ENCODE measurements at places on chromosomes 3 and 15. TPM values are rescaled to one million over a fixed set of nuclear protein-coding genes. Genes with fewer than 3 reads are reported as not detected.

GRCh38 chr3:143339451-143339850, 219.9 kb downstream of the CHST2 start:
- no peak for DNase-seq

DNA sequence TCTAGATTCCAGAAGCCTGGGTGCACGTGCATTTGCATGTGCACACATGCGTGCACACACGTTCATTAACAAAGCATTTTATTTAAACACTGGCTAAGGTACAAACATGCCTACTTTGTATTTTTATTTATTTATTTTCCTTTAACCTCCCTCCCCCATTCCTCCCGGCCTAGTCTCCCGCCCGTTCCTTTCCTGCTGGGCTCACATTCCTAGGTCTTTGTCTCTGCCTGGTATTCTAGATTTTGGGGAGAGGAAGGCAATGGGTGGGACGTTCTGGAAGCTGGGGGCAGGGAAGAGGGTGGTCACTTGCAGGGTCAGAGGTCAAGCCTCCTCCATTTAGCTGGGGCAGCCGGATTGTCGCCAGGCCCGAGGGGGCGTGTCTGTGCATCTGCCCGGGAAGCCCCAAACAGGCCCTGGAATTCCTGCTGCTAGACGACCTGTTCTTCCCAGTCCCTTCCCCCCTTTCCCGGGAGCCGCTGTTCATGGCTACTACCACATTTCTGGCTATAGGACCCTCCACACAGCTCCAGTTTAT, 51.8 kb downstream of the TRIM71 start:
- DNase-seq = no peak

DNA sequence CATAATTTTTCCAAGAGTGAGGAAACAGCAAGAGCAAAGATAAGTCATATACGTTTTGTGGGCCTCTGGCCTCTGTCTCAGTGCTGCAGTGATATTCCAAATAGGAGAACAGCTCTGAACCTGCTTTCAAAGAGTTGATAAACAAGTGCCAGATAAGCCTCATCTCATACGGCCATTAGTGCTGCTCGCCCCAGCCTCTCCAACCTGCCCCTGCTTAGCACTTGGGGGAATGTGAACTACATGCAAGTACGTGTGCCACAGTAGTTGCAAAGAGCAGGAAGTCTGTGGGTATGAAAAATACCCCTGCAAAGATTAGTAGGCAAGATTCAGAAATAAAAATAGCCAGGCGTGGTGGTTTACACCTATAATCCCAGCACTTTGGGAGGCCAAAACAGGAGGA, 14.0 kb downstream of the DAPK2 start:
- DNase-seq = no peak

- DNase-seq = no peak
These were observed 21.5 kb upstream of the TIMP4 start for GRCh38 chr3:12180218-12180617.

DNA sequence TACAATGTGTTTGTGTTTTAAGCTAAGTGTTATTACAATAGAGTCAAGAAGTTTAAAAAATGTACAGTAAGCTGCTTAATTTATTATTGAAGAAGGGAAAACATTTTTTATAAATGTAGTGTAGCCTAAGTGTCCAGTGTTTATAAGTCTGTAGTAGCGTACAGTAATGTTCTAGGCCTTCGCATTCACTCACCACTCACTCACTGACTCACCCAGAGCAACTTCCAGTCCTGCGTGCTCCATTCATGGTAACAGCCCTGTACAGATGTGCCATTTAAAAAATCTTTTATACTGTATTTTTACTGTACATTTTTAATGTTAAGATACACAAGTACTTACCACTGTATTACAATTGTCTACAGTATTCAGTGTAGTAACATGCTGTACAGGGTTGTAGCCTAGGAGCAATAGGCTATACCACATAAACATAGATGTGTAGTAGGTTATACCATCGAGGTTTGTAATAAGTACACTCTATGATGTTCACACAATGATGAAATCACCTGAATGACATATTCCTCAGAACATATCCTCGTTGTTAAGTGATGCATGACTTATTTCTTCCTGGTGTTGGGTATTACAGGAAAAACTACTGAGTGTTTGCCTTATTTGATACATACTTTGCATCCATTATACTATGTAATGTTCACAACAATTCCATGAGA, 156.6 kb upstream of the NUDT16 start:
- DNase-seq = no peak

GRCh38 chr15:90883526-90883975, 753 bp upstream of the FES start:
- no peak for DNase-seq

- DNase-seq = no peak
These were observed 34.3 kb downstream of the TBC1D23 start for GRCh38 chr3:100295089-100295488.

DNA sequence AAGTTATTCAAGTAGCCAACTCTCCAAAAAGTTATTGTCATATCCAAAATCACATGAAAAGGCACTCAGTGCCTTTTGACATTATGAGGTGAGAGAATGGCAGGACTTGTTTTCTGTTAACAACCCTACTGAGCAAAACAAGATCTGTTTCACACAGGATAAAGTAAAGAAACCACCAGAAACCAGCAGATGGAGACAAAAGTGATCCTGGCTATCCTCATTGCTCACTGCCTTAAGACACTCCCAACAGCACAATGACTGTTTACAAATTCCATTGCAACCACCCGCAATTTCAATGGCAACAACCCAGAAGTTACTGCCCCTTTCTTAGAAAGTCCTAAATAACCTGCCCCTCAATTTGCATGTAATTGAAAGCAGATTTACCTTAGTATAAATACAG, 352.6 kb upstream of the NDN start:
- DNase-seq = no peak

GRCh38 chr15:51280838-51281237, 57.6 kb downstream of the CYP19A1 start:
- DNase-seq = no peak

DNA sequence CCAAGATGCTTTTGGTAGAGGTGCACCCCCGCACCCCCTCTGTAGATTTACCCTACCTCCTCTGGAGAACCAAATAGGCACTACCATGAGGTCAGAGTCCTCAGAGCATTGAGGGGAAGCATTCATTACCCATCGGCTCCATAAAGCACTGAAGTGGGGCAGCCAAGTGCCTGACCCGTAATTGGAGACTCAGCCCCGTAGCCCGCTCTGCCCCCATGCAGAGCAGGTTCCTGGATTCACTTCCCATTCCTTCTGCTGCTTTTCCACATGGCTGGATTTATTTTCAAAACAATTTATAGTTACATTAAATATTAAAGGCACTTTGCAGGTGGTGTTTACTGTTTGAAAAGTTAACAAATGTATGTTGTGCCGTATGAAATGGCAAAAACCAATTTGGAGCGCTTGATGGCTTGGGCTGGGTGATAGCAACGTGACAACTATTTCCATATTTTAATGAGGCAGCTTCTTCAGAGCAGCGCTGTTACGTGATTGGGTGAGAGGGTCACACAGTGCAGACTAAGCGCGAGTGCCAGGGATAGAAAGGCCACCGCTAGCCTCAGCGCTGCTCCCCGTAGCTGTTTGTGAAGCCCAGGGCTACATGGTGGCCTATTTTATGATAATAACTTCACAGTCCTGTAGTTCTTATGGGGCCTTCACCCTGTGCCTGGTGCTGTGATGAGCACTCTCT, 373.8 kb upstream of the PROK2 start:
- DNase-seq = no peak

GRCh38 chr15:40379853-40380252, 2.7 kb upstream of the KNSTRN start:
- DNase-seq = no peak

DNA sequence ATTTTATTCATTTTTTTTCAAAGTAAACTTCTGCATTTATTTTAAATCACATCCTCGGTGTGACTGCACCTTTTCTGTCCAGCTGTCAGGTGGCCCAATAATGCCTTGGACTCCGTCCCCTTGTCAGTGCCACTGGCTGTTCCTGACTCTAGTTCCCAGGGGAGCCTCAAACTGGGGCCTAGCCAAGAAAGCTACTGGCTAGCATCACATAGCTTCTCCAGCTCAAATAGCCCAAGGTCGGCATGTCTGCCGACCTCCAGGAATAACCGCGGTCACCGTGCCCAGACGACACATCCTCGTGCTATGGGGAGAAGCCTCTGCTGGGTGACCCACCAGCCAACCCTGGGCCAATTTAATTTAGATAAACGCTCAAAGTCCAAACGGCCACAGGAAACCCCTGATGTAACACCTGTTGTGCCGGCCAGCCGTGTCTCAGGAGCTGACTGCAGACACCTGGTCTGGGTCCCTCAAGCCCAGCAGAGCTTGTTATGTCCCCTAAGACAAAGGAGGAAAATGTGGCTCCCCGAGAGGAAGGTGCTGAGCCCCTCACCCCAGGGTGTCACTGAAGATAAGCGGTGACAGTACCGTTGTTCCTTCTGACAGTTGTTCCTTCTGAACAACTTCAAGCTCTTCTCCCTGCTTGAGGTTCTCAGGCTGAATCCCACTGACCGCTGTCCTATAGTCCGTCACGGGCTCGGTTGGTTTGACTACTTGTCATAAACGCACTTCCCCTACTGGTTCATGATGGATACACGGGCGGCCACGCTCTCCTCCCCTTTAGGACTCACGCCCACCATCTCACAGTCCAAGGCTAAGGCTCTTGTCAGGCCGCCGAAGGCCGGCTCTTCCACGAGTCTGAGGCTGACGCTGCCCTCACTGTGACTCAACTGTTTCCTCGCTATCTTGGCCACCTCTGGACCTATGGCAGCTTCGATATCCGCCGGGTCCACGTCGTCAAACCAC, 126.2 kb downstream of the KLF13 start:
- DNase-seq = no peak

The SLC27A2 gene
- total RNA-seq = 9.6 TPM

The SPSB4 gene
- not detected for total RNA-seq

The ZNF502 gene
- total RNA-seq = 3.2 TPM

The NDN gene
- total RNA-seq = 3.5 TPM

The UBE2E2 gene
- 7.2 TPM for total RNA-seq

The TTC21A gene
- 2.7 TPM for total RNA-seq

The IMPG2 gene
- 0.42 TPM for total RNA-seq

All from activated naive CD8-positive, alpha-beta T cell treated with anti-CD3 and anti-CD28 coated beads, Interleukin-2, amount 10 ng/mL, durations not matched to agents 7 days and 5 days (primary cell).